SW 1271 (cell line): ENCODE measurements at places on chromosomes 1 and 21.

GRCh38 chr21:44657635-44658540 lies at the start of gene KRTAP12-3:
Gene KRTAP12-3, plus strand, starts transcription at chr21:44657932. Its CDS starts 48 bp downstream, at chr21:44657980.
- DNase-seq, result no peak

DNA sequence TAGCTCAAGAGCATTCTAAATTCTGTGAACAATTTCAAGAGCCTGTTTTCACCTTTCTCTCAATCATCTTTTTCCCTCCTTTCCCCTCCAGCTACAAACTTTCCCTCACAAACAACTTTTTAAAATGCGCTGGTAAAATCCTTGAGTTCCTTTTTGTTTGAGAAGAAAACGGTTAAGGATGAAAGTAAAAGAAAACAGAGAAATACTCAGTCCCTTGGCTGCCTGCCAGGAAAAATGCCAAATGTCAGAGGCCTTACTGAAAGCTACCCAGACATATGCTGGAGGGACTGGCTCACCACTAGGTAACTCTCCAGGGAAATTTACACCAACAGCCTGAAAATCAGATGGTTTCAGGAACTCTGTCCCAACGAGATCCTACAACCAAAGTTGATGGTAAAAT lies 11.0 kb upstream of the SERBP1 start:
- no peak for DNase-seq

DNA sequence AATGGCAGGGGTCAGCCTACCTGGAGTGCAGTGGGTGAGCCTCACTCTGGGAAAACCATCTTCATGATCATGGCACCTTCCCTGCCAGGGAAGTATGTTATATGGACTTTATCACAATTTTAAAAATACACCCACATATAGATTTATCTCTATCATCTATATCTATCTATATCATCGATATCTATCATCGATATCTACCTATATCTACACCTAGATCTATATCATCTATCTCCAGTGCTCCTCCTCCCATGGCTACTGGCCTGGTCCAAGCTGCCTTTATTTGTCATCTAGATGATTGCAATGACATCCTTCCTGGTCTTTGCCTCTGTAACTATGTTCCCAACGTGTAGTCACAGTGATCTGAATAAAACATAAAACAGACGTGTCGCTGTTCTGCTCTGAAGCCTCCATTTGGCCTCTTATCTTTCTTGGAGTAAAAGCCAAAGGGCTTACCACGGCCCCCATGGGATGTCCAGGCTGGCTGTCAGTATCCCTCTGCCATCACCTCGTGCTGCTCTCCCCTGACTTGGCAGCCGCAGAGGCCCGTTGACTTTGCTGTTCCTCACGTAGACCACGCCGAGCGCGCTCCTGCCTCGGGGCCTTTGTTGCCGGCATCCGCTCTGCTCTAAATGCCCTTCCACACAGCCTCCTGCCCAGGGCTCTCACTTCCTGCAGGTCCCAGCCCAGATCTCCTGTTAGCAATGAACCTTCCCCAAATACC lies 20.6 kb upstream of the KIF26B start:
- DNase-seq, result no peak

GRCh38 chr1:75742047-75742625 lies 17.6 kb downstream of the ACADM start:
- no peak for DNase-seq

- DNase-seq, result no peak
Observed at GRCh38 chr1:164771041-164771618, 212.1 kb downstream of the PBX1 start.

GRCh38 chr21:46155514-46156377 lies at the start of gene FTCD:
Gene FTCD, minus strand, starts transcription at chr21:46155579. Its CDS starts 56 bp downstream, at chr21:46155523.
- no peak for DNase-seq

DNA sequence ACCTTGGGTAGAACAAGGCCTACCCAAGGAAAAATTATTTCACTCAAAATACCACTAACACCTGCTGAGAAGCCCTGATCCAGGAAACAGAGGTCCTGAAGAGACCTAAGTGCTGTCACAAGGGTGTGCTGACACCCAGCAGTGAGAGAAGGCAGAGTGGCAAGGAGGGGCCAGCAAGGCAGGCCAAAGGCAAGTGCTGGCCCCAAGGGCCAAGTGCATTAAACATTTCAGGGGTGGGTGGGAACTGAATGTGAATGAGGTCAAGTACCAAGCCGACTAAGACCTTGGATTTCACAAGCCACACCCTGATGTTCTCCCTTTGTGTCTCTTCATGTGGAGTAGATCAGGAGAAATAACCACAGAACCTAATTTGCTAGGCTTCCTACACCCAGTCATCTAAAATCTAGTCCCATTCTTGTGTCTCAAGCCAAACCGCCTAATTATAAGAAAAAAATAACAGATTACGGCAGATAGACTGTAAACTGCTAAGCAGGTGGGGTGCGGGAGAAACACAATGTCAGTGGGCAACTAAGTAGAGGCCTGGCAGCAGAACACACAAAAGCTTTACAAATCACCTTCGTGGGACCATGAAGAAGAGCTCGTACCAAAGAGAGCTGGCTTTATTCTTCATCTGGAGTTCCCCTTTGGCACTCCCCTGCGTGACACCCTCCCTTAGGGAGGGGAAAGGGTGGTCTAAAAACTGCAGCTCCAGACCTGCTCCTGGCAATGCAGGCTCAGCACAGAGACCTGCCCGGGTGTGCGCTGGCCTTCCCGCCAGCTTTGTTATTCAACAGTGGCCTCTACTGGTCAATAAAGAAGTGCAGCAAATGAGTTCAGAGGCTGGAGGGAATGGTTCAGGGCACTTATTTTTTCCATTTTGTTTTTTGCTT lies 8.7 kb downstream of the UBE2G2 start:
- peak; percentile 19 for DNase-seq
